ENCODE measurements at places on chromosomes 16 and 17.

DNA sequence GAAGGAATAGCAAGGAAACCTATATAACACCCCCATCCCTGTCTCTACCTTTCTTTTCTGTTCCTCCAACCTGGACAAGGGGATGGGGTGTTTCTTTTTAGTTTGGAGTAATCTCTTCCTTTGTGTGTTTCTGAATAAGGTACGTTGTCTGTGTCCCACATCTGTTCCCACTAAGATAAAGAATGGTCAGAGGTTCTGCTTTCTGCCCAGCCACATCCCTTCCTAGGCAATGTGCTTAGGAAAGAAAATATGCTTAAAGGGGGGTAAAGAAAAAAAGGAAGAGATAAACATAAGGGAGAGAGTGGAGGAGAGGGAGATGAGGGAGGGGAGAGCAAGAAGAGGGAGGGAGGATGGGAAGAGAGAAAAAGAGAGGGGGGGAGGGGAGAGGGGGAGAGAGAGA is 35.1 kb downstream of the SLC6A2 start:
- DNase-seq, result no peak

DNA sequence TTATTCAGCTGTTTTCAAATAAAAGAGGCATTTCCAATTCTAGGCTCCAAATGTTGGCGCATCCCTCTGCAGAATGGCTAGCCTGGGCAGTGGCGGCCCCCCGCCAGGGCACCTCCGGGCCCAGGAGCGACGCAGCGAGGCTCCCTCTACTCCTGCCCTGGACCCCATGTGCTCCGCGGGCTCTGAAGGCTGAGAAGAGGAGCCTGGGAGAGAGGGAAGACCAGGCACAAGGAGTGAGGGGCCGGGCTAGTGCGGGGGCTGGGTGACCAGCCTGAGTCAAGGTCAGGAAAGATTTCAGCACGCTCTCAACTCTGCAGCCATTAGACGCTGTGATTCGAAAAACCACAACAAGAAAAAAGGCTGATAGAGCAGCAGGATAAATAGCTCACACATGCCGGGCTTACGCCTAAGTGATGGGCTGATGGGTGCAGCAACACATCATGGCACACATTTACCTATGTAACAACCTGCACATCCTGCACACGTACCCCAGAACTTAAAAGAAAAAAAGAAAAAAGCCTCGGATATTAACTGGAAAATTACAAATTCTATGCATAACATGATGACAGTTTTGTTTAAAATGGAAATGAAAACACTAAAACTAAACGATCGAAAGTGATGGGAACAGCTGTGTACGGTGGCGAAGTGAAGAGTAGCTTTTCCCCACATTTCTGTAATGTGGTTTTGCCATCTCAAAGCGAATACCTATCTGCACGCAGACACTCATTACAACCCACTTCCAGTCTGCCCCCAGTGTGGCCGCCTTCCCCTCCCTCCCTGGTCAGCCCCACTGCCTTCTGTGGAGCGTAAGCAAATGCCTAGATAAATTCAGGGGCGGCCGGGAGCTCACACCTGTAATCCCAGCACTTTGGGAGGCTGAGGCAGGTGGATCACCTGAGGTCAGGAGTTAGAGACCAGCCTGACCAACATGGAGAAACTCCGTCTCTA is 44.4 kb downstream of the MAP1LC3B start:
- DNase-seq, result no peak

- DNase-seq, result peak; percentile 99
These were observed 99.5 kb downstream of the SYCE1L start for GRCh38 chr16:77298418-77299360.

DNA sequence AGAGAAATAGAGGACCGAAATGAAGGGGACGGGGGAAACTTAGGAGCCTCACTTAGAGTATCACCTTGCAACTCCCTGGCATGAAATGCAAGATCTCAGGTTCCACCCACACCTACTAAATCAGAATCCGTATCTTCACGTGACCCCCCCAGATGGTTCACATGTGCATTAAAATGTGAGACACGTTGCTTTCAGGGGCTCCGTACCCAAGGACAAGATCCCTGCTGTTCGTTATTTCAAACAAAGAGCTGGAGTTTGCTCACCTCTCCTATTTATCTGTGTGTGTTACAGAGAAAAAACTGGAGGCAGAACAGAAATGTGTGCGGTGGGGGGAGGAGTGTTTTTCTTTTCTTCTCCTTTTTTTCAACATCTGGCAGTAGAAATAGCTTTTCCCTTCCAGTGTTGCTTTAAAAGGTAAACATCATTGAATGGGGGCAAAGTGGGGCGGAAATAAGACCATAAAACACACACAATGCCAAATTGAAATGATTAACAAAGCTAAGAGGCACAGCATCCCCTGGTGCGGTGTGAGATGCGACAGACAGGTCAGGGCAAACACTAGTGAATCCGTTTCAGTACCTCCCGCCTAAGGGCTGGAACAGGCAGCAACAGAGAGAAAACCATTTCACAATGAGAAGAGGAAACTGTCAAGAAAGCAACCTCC is 145.4 kb downstream of the SOX9 start:
- no peak for DNase-seq

DNA sequence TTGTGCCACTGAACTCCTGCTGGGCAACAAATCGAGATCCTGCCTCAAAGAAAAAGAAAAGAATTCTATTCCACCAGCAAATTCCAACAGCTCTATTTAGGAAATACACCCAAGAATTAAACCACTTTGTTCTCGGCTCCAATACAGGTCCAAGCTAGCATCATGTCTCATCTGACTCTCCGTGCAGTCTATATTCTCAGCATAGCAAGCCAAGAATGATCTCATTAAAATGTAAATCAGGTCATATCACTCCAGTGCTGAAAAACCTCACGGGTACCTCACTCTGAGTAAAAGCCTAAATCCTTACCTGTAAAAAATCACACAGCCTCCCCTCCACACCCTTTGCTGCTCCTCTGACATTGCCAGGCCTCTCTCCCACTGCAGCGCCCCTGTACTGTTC is 23.9 kb downstream of the UBE2G1 start:
- DNase-seq, result no peak

GRCh38 chr16:17454162-17454730 is 16.5 kb downstream of the XYLT1 start:
- DNase-seq, result no peak

All from kidney glomerular epithelial cell (primary cell).